ENCODE measurements at places on chromosomes 2 and 18. TPM values are rescaled to one million over a fixed set of nuclear protein-coding genes. Genes with fewer than 3 reads are reported as not detected.
A peak's percentile ranks its signal among the peaks of the same experiment; 100 is the strongest.

Gene TUBA4A
- total RNA-seq, result 45.4 TPM

Gene SFTPB
- total RNA-seq, result 14,872 TPM

Gene SERTAD2
- 20.7 TPM for total RNA-seq

Gene ACAA2
- total RNA-seq, result 68.9 TPM

Gene POTEI
- not detected for total RNA-seq

Gene TMEM17
- total RNA-seq, result 2.0 TPM

Gene ZNF638
- 114 TPM for total RNA-seq

- H3K27ac ChIP-seq, result no peak overlapping the region
- no peak overlapping the region for H3K4me3 ChIP-seq
- H3K27me3 ChIP-seq, result no peaks in the 10 kb centered on the region
- DNase-seq, result no peak
Measured at GRCh38 chr18:3179430-3180089, 40.2 kb downstream of the MYOM1 start.

- no peaks in the 10 kb centered on the region for H3K36me3 ChIP-seq
- H3K27ac ChIP-seq, result no peak overlapping the region
- DNase-seq, result no peak
- H3K27me3 ChIP-seq, result no peaks in the 10 kb centered on the region
Measured at GRCh38 chr2:47265158-47265557, 110.0 kb upstream of the STPG4 start.

- H3K36me3 ChIP-seq, result no peaks in the 10 kb centered on the region
- peaks cover 10% of the 10 kb centered on the region for H3K4me1 ChIP-seq
- DNase-seq, result no peak
- no peak overlapping the region for H3K27ac ChIP-seq
- H3K4me3 ChIP-seq, result no peak overlapping the region
- no peaks in the 10 kb centered on the region for H3K27me3 ChIP-seq
Measured at GRCh38 chr2:12429779-12430406, 286.8 kb upstream of the TRIB2 start.

DNA sequence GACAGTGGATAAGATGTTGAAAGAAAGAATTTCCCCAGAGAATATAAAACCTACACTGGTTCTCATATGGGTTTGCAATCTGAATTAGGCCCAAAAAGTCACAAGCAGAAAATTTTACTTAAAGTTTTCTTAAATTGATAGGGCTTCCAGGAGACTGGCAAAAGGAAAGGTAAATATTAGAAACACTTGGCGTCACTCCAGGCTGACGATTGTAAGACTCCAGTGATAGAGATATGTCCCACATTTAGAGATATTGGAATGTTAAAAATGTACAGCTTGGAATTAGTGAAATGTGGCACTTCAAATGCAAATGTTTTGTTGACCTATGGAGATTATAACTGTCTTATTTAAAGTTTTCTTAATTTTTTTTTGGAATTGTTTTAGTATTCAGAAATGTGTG, 14.0 kb downstream of the YIPF4 start:
- H3K4me3 ChIP-seq, result no peak overlapping the region
- peaks cover 32% of the 10 kb centered on the region for H3K36me3 ChIP-seq
- no peak overlapping the region for H3K27ac ChIP-seq
- no peaks in the 10 kb centered on the region for H3K27me3 ChIP-seq
- no peak for DNase-seq

DNA sequence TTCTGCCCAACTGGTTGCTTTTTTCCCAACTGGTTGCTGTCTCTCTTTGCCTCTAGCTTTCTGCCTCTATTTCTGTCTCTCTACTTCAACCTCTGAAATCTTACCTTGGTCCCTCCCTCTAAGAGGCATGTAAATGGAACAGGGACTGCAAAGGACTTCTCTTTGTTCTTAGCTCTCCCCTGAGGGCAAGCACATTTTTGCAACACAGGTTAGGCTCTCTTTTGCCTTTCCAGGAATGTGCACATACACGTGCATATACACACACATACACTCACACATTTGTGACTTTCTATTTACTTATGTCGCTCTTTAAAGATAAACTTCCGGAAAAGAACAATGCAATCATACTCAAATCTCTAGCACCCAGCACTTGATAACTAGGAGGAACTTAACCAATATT, 262.6 kb upstream of the DDX18 start:
- H3K4me3 ChIP-seq, result no peak overlapping the region
- H3K36me3 ChIP-seq, result no peaks in the 10 kb centered on the region
- no peak overlapping the region for H3K27ac ChIP-seq
- DNase-seq, result no peak

- H3K36me3 ChIP-seq, result no peaks in the 10 kb centered on the region
- H3K4me1 ChIP-seq, result peaks cover 58% of the 10 kb centered on the region
- H3K4me3 ChIP-seq, result no peak overlapping the region
- no peaks in the 10 kb centered on the region for H3K27me3 ChIP-seq
- no peak overlapping the region for H3K27ac ChIP-seq
- no peak for DNase-seq
Measured at GRCh38 chr2:239262484-239263230, 138.2 kb downstream of the HDAC4 start.

- no peak overlapping the region for H3K27ac ChIP-seq
- no peak overlapping the region for H3K4me3 ChIP-seq
- H3K27me3 ChIP-seq, result no peaks in the 10 kb centered on the region
- H3K36me3 ChIP-seq, result no peaks in the 10 kb centered on the region
Measured at GRCh38 chr2:71832844-71833243, 314.8 kb downstream of the CYP26B1 start.

- H3K36me3 ChIP-seq, result peaks cover 8% of the 10 kb centered on the region
- H3K27me3 ChIP-seq, result no peaks in the 10 kb centered on the region
- no peak overlapping the region for H3K27ac ChIP-seq
- H3K4me1 ChIP-seq, result no peaks in the 10 kb centered on the region
- no peak overlapping the region for H3K4me3 ChIP-seq
Measured at GRCh38 chr2:169980001-169980400, 152.7 kb downstream of the UBR3 start.

DNA sequence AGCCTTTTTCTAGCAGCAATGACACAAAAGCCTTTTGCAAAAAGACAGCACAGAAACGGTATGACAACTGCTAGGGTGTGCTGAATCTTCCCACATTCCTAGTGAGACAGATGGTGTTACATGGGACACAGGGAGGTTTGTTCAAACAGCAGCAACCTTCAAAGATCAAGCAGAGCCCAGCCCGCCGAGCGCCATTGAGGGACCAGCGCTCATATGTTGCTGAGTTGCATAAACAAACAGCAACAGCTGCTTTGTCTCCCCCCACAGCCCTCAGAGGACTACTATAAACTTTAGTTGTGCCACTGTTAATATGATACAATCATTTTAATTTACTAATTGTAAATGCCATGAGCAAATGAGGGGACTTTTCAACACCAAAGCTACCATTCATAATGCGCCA, 117.7 kb downstream of the ZEB2 start:
- DNase-seq, result peak; percentile 63
- peak overlapping the region; percentile 17 for H3K27ac ChIP-seq
- no peaks in the 10 kb centered on the region for H3K27me3 ChIP-seq
